Progenitor cell of endocrine pancreas (in vitro differentiated cells): ENCODE measurements at places on chromosomes 1 and 21.

- peaks cover 25% of the 10 kb centered on the region for H3K4me1 ChIP-seq
- H3K36me3 ChIP-seq = peaks cover 13% of the 10 kb centered on the region
- H3K27ac ChIP-seq = no peak overlapping the region
Measured at GRCh38 chr1:218353656-218354055, 8.5 kb downstream of the TGFB2 start.

DNA sequence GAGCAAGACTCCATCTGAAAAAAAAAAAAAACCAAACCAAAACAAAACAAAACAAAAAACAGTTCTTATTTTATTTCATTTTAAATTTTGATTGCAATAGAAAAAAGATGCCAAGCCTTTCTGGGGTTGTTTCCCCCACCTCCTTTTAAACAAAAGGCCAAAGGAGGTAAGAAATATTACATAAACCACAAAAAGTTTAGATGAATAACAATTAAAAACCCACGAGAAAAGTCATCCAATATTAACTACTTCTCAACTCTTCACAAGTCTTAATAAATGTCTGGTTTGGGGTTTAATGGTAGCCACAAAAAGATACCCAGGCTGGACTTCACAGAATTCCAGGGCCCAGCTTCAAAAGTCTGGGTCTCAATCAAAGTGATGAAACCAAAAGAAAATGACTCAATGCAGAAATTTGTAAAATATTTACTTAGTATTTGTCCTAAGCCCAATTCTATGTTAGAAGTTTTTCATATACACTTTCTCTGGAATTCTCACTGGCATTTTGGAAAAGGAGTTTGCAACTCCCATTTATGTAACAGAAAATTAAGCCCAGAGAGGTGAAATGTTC is 47.0 kb upstream of the SDC3 start:
- H3K4me3 ChIP-seq = no peak overlapping the region
- peaks cover 11% of the 10 kb centered on the region for H3K4me1 ChIP-seq
- no peak for DNase-seq
- H3K27ac ChIP-seq = no peak overlapping the region

DNA sequence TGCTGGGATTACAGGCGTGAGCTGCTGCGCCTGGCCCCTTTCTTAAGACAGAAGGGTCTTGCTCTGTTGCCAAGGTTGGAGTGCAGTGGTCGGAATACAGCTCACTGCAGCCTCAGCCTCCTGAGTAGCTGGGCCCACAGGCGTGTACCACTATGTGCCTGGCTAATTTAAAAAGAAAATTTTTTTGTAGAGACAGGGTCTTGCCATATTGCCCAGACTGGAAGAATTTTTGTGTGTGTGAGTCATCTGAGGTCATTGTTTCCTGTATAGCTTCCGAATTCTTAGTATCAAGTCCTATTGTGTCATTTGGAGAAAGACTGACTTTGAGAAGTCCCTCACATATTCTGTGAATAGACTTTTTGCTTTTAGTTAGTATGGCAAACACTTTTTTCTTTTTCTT is 4.7 kb downstream of the SZRD1 start:
- no peak overlapping the region for H3K4me3 ChIP-seq
- peak overlapping the region; percentile 59 for H3K27ac ChIP-seq
- peaks cover 3% of the 10 kb centered on the region for H3K36me3 ChIP-seq
- peaks cover 35% of the 10 kb centered on the region for H3K4me1 ChIP-seq
- no peak for DNase-seq

- H3K4me3 ChIP-seq = no peak overlapping the region
- H3K27ac ChIP-seq = no peak overlapping the region
- peaks cover 18% of the 10 kb centered on the region for H3K4me1 ChIP-seq
- no peaks in the 10 kb centered on the region for H3K36me3 ChIP-seq
Measured at GRCh38 chr1:108590957-108591356, 31.1 kb downstream of the EEIG2 start.

GRCh38 chr1:230138561-230139239 is 71.7 kb downstream of the GALNT2 start:
- H3K4me1 ChIP-seq = peaks cover 16% of the 10 kb centered on the region
- H3K27me3 ChIP-seq = no peaks in the 10 kb centered on the region
- no peak overlapping the region for H3K4me3 ChIP-seq
- no peak for DNase-seq
- H3K36me3 ChIP-seq = peaks cover 1% of the 10 kb centered on the region

GRCh38 chr21:46307625-46308024 is 16.0 kb downstream of the C21orf58 start:
- no peak overlapping the region for H3K4me3 ChIP-seq
- H3K27ac ChIP-seq = peak overlapping the region; percentile 0
- H3K36me3 ChIP-seq = peaks cover 24% of the 10 kb centered on the region
- no peak for DNase-seq
- H3K27me3 ChIP-seq = no peaks in the 10 kb centered on the region
- H3K4me1 ChIP-seq = no peaks in the 10 kb centered on the region

DNA sequence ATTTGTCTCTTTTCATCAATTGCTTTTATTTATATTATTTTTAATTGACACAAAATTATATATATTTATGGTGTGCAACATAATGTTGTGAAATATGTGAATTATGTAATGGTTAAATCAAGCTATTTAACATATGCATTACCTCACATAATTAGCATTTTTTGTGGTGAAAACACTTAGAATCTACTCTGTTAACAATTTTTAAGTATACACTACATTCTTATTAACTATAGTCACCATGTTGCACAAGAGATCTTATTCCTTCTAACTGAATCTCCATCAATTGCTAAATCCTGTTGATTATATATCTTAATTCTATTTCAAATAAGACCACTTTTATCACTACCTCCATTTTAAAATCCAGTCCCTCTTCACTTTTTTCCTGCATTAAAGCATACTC is 42.5 kb downstream of the PLPPR5 start:
- no peak overlapping the region for H3K4me3 ChIP-seq
- no peaks in the 10 kb centered on the region for H3K36me3 ChIP-seq
- no peaks in the 10 kb centered on the region for H3K27me3 ChIP-seq
- no peak for DNase-seq

- DNase-seq = no peak
- no peak overlapping the region for H3K27ac ChIP-seq
- peaks cover 28% of the 10 kb centered on the region for H3K4me1 ChIP-seq
- peaks cover 47% of the 10 kb centered on the region for H3K27me3 ChIP-seq
- peaks cover 3% of the 10 kb centered on the region for H3K36me3 ChIP-seq
Measured at GRCh38 chr1:920010-920409, 3.7 kb upstream of the SAMD11 start.

DNA sequence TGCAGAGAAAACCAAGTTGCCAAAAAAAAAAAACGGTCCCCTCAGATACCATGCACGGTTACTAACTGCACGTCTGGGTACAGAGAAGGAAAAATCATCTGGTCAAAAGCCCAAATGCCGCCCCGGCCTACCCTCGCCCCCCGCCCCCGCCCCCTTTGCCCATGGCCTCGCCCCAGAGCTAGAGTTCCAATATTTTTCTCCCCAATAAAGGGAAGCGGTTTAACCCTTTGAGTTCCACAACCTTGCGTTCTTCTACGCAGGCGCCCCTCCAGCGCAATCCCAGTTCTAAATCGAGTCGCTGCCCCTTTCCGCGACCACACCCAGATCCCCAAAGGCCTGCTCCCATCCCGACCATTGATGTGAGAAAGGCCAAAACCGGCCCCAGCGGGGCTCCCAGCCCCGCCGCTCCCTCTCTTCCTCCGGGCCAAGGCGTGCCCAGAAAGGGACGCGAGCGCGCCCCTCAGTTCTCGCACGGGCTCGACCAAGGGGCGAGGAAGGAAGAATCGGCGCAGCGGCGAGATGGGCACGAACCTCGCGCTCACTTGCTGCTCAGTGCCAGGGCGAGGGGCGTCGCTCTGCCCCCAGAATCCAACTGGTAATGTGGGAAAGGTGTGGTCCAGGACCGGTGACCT is 797 bp downstream of the WDR47 start:
- no peaks in the 10 kb centered on the region for H3K36me3 ChIP-seq
- H3K4me1 ChIP-seq = peaks cover 6% of the 10 kb centered on the region
- no peaks in the 10 kb centered on the region for H3K27me3 ChIP-seq

DNA sequence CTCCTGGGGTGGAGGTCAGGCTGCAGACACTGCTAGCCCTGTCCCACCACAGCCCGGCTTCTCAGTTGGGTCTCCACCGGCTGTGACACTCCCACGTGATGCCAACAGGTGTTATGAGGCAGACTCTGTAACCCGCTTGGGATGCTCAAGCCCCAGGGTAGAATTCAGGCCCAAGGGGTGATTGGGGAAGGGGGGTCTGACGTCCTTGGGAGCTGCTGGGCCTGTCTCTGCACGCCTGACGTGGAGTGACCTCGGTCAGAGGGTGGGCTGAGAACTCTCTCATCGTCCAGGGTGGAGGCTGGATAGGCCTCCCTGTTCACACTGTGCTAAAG is 7.7 kb upstream of the HES5 start:
- H3K4me3 ChIP-seq = no peak overlapping the region
- H3K36me3 ChIP-seq = no peaks in the 10 kb centered on the region
- peaks cover 7% of the 10 kb centered on the region for H3K4me1 ChIP-seq

DNA sequence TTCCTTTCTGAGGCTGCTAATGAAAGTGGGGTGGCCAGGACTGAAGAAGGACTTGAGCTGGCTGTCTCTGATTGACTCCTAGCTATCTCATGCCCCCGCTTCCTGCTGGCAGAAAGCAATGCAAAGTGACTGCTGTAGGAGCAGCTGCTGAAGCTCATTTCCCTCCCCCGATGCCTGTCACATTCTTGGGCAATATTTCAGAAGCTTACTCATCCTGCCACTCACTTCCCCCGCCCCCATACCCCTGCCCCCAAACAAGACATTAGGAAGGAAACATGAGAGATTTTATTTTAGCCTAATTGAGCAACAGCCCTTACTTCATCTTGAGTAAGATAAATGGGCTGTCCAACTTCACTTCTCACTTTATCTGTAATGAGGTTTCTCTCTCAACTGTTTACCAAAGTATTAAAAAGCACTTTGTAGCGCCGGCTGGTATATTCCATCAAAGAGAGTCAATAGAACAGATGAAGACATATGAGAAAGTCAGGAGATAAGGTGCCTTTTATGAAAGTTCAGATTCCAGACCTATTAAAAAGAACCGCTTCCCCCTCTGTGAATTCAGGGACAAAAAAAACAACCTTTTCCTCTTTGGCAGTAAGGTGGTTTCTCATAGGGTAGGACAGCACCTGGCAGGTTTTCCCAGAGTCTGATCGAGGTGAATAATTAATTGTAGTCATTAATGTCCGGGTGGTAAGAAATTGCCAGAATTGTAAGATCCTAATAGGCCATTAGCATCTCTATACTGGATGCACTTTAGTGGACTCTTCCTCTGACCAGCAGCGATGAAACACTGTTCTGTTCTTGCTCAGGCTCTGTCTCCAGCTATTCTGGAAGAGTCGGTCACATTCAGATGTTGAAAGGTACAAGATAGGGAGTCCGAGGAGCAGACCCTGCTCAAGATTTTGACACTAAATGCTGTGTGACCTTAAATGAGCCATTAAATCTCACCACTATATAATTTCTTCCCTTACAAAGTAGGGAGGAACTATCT is 70.2 kb downstream of the SH3GLB1 start:
- H3K4me3 ChIP-seq = no peak overlapping the region
- peaks cover 77% of the 10 kb centered on the region for H3K27me3 ChIP-seq
- no peak for DNase-seq
- no peaks in the 10 kb centered on the region for H3K36me3 ChIP-seq

- no peak for DNase-seq
- H3K4me1 ChIP-seq = no peaks in the 10 kb centered on the region
- H3K27ac ChIP-seq = no peak overlapping the region
- no peaks in the 10 kb centered on the region for H3K27me3 ChIP-seq
Measured at GRCh38 chr21:19228226-19228625, 824.6 kb upstream of the TMPRSS15 start.

DNA sequence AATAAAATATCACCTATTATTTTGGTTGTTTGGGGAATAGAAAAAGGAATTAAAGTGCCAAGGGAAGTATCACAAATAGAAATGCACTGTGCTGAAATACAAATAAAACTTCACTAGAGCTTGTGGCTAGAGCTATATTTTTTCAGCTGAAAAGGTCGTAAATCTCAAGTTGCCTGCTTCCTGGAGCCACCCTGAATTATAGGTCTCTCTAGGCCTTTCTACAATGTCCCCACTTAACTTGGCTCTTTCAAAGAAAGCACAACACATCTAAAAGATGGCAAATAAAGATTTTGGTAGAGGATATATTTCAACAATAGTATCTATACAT is 5.0 kb upstream of the RNF2 start:
- peaks cover 20% of the 10 kb centered on the region for H3K27me3 ChIP-seq
- H3K4me3 ChIP-seq = no peak overlapping the region
- no peak overlapping the region for H3K27ac ChIP-seq
- peaks cover 3% of the 10 kb centered on the region for H3K4me1 ChIP-seq
- no peaks in the 10 kb centered on the region for H3K36me3 ChIP-seq
- no peak for DNase-seq

GRCh38 chr1:157968508-157968907 is 24.9 kb upstream of the KIRREL1 start:
- H3K27ac ChIP-seq = no peak overlapping the region
- H3K36me3 ChIP-seq = no peaks in the 10 kb centered on the region
- H3K4me3 ChIP-seq = no peak overlapping the region
- peaks cover 21% of the 10 kb centered on the region for H3K4me1 ChIP-seq
- DNase-seq = no peak

DNA sequence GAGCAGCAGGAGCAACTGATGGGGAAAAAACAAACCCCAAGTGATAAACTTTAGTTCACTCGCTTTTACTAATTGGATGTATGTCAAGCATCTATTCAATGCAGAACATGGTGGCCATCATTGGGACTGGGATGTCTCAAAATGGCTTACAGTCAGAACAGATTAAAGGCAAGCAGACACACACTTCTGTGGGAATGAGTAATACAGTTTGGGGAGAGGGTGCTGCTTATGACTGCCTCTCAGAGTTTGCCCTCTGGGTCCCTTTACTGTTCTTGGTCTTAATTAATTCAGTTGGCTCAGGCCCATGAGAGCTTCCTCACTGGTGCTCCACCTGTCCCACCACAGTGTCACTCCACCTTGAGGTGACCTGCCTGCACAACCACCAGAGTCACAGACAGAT is 119.5 kb downstream of the TBX19 start:
- H3K4me3 ChIP-seq = no peak overlapping the region
- no peaks in the 10 kb centered on the region for H3K27me3 ChIP-seq

DNA sequence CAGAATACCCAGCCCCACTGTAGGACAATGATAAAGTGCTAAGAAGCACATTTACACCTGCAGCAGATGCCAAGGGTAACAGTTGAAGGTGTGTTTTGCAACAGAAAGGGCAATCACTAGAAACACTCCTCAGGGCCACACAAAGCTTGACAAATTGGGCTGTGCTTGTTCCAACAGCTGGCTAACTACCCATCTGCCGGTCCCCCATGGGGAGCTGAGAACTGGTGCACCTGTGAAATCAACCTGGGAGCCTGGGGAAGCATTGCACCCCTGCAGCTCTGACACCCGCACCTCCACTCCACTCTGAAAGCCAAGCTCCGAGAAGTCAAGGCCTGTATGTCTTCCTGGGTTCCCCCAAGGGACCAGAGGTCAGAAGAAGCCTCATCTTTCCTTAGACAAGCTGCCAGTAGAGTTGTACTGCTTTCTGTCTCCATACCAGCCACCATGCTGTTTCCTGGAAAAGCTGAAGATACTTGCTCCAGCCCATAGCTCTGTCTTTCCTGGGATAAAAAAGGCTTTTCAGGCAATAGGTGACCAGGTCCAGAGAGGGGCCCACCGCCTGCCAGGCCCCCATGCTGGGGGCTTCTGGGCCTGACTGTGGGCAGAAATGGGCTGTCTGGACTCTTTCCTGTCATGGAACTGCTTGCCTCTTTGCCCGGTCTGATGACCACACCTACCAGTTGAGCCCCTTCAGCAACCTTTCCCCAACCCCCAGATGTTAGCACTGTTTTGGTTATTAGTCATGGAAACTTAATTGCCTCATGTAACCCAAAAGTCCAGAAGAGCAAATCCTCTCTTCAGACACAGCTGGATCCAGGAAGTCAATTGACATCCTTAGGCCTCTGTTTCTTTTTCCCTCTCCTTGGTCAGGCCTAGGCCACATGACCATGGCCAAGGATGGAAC is 93.6 kb downstream of the KIF14 start:
- H3K36me3 ChIP-seq = no peaks in the 10 kb centered on the region
- no peak overlapping the region for H3K4me3 ChIP-seq
- peaks cover 3% of the 10 kb centered on the region for H3K27me3 ChIP-seq
- no peak overlapping the region for H3K27ac ChIP-seq
